ENCODE measurements at places on chromosomes 1 and 21.

DNA sequence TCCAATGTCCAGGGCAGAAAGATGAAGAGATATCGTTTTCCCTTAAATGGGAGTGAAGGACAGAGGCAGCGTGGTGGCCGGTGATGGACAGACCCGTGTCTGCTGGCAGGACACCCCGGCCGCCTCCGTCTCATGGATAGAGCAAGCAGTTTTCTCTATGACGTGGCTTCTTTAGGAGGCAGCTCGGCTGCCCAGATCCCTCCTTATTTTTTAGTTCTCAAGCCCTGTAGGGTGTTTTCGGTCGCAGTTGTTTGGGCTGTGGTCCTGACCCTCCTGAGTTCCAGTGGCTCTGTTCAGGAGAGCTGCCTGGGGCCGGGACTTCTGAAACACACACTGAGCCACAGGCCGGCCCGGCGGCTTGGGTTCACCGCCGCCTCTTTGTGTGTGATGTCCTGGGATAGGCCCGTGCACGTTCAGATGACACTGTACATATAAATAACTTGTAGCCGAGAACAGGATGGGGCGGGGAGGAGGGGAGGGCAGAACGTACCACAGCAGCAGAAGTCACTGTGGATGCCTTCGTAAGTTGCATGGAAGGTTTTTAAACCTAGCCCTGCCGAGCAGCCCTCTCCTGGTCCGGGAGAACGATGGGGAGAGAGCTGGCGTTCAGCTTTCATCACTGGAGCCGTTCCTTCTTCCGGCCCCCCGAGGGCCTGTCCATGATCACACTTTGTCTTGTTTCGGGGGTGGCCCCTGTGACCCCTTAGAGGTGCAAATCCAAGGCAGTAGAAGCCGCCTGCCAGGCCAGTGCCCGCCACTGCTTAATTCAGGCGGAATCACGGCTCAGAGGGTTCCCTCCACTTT, 65.2 kb downstream of the SIK1 start:
- DNase-seq, result peak; percentile 56

DNA sequence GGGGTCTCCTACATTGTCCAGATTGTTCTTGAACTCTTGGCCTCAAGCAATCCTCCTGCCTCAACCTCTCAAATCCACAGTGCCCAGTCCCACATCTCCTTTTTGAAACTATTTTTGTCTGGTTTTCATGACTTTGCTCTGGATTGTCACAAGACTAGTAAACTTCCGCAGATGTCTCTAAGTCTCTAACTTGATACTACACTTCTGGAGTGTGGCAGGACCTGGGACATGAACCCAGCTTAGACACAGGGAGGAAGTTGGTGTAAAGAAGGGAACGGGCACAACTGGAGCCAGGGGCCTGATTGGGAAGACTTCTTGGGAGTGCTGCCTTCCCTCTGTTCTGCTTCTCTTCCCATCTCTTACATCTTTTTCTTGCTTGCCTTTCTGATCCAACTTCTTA, 16.2 kb upstream of the DISC1 start:
- no peak for DNase-seq

GRCh38 chr1:223611936-223612335, 53.6 kb downstream of the CAPN8 start:
- DNase-seq, result no peak

GRCh38 chr1:30811187-30811586, 53.6 kb upstream of the LAPTM5 start:
- no peak for DNase-seq

GRCh38 chr1:167503626-167504466, 14.5 kb downstream of the CD247 start:
- peak; percentile 28 for DNase-seq

DNA sequence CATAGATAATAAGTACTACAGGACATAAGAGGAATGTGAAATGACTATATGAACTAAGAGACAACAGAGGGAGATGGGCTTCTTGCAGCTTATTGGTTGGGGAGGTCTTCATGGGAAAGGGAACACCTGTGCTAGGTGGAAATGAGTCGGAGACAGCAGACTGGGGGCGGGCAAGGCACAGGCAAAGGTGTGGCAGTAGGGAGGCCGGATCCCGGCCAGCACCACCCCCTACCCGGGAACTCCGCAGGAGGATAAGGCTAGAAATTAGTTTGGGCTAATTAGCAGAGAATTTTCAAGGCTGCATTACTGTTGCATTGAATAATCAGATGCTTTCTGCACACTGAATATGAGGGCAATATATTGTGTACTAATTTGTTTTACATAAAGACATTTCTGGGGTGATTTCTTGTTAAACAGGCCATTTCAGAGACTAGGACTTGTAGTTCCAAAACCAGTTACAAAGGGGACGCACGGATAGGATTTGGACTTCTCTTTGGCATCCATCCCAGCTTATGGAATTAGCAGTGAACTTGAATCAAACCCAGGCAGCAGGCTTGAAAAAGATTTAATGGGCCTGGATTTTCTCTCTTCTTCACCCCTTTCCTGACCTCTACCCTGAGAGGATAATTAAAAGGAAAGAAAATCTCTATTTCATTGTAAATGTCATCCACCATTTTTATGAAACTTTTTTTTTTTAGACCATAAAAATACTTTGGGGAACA, 2.2 kb upstream of the HUNK start:
- no peak for DNase-seq

DNA sequence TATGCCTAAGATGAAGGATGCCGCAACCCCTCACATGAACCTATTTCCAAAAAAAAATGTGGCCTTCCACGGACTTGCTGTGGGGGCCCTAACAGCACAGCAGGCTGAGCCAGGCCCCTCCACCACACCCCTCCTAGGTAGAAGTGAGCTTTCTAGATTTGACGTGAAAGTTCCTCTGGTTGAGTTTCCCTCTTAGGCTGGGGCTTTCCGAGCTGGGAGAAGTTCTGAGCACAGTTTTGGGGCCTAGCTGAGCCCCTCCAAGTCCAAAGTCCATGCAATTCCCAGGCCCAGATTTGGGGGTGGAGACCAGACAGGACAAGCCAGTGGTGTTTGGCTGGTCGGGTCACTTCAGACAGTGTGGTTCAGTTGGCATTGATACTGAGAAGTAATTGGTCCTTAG, 13.8 kb upstream of the PHLDA3 start:
- DNase-seq, result no peak

DNA sequence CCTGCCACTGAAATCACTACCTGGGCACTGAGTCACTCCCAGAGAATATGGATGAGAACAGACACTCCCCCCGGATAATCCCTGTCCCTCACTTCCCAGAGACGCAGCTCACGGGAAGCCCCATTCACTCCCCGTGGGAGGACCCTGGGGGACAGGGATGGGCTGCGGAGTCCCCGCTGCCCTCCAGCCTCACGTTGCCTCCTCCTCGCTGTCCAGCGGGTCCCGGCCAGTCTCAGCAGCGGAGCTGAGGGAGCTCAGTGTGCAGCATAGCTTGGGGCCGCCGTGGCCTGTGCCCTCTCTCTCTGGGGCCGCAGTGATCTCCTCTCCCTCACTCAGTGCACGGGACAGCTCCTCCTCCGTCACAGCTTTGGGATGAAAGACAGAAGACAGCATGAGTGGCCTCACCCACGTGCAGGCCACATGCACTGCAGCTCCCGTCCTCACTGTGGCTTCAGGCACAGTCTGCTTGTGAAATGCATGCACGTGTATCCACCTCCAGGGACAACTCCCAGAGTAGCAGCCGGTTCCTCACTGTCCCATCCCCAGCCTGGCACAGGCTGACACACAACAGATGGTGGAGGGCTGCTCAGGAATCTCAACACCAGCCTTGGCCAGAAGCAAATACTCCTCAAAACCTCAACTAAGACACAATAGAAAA, 7.4 kb downstream of the CFAP410 start:
- no peak for DNase-seq

DNA sequence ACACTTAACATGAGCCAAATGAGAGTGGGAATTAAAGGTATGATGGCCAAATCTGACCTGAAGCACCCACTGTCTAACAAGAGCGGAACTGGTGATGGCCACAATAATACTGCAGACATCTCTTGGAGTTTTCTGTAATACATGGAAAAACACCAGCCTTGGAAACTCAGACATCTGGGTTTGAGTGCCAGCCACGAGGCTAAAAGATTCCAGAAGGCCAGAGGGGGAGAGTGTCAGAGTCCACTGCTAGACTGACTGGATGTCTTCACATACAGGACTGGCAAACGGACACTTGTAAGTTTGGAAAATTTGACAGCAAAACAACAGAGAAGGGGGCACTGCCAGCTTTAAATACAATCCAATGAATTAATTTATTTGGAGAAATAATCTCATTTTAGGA, 175.1 kb downstream of the ADSS2 start:
- DNase-seq, result no peak

GRCh38 chr1:184615301-184615700, 139.4 kb downstream of the EDEM3 start:
- no peak for DNase-seq

DNA sequence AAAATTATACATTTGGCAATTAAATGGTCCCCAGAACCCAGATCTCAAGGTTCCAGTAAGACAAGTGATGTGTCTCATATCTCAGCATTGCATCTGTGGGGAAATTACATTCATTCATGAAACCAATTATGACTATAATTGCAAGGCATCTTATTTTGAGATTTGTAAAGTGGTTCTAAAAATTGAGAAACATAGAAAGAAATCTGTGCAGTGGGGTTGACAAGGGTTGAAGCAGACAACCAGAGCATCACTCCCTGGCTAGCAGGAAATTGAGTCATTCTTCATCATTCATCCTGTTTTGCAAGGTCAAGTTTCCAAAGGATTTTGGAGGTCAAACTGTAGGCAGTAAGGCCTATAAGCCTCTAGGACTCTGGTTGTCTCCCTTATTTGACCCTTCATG, 25.1 kb upstream of the MROH9 start:
- DNase-seq, result no peak

GRCh38 chr1:188782220-188782841, 1695.3 kb downstream of the BRINP3 start:
- no peak for DNase-seq

DNA sequence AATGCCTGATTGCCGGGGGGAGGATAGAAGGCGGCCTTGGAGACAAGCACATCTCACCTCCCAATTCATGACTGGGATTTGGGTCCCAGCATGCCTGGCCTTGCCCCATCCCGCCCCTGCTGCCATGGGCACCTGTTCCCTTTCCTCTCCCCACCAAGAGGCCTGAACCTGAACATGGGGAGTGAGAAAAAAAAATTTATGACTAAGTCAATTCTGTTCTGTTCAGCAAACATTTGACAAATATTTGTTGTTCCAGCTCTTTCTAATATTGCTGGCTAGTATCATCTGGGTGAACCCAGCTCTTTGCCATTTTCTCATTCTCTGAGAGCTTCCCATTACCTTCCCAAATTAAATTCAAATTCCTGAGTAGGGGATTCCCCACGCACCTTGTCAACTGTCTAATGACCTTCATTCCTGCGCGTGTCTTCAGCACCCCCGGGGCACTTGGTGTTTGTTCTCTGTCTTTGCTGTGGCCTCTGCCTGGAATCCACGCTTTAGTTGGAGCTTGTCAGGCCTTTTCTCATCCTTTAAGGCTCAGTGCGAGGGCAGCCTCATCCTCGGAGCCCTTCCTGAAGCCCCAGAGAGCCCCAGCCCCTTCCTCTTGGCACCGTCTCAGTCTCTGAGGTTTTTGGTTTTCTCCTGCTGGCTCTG, 42.8 kb downstream of the ARHGEF10L start:
- DNase-seq, result no peak

DNA sequence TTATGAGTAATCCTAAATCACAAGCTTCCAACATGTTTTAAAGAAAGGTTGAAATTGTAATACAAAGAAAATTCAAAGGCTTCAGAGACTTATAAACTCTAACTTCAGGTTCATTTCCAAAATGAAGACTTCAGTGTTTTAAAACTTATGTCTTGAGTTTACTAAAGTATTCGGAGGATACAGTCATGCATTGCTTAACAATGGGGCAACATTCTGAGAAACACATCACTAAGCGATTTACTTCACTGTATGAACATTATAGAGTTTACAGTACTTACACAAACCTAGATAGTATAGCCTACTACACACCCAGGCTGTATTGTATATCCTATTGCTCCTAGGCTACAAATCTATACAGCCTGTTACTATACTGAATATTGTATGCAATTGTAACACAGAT, 38.3 kb downstream of the CEP170 start:
- no peak for DNase-seq

DNA sequence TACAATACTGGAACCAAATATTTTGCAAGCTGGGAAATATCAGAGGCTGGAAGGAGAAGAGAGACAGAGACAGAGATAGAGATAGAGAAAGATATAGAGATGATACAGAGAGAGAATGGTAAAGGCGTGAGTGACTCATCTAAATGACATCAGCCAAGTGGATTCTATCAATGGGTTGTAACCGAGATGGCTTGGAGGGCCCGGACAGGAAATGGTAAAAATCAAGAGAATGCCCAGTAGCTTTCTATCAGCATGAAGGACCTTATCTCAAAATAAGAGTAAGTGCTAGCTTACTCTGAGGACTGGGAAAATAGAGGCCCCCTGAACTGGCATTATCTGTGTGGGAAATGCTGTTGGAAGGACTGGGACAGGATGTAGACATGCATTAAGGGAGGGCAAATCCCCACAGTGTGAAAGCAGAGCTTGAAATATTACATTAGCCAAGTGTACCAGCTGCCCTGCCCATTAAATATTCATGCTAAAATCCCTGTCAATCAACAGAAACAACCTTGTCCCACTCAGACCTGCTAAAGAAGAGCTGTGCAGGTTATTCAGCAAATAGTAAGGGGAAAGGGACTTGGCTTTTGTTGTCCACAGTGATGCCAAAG, 76.6 kb upstream of the ZNF644 start:
- DNase-seq, result no peak

GRCh38 chr1:228457396-228458176, 29.6 kb upstream of the RNF187 start:
- DNase-seq, result peak; percentile 89

DNA sequence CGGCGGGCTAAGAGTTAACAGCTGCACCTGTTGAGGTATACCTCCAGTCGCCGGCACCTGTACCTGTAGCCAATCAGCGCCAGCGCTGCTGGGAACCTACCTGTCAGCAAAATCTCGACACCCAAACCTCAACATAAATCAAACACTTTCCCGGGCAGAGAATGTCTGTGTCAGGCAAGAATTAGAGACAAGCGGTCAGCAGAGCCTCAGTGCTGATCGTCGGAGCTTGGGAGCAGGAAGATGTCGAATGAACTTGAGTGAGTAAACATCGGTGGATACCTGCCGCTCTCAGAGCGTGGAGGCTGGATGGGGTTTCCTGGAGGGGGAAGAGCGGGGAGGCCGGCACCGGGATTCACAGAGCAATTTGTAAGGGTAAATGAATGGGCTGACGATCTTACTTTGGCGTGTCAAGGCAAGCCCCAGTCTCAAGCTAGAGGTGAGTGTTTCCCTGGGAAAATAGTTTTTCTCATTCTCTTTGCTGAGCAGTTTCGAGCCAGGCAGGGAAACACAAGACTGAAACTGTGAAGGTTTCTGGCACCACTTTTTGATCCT, at the start of gene GRHL3:
TSS of gene GRHL3 (plus strand) at position 46 of the 552 bp plus-strand sequence. CDS start at position 241, 195 bp downstream.
- no peak for DNase-seq

- DNase-seq, result no peak
These were observed 41.7 kb downstream of the ITPKB start for GRCh38 chr1:226697151-226697928.

DNA sequence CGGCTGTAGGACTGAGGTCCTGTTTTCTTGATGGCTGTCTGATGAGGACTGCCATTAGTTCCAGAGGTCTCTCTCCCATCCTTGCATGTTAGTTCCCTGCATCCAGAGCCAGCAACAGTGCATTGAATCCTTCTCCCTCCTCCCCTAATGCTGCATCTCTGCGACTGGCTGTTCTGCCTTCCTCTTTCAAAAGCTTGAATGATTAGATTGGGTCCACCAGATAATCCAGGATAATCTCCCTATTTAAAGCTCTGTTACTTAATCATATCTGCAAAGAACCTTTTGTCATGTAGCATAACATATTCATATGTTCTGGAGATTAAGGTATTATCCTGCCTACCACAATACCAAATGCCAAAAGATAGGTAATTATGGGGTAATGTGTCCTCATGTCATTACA, 377.5 kb downstream of the GPATCH2 start:
- no peak for DNase-seq

- no peak for DNase-seq
These were observed 46.8 kb upstream of the TARDBP start for GRCh38 chr1:10965546-10966226.
